ENCODE measurements at places on chromosomes 16 and 17.

GRCh38 chr17:28912281-28912937 lies 9.5 kb upstream of the DHRS13 start:
- DNase-seq, result no peak

DNA sequence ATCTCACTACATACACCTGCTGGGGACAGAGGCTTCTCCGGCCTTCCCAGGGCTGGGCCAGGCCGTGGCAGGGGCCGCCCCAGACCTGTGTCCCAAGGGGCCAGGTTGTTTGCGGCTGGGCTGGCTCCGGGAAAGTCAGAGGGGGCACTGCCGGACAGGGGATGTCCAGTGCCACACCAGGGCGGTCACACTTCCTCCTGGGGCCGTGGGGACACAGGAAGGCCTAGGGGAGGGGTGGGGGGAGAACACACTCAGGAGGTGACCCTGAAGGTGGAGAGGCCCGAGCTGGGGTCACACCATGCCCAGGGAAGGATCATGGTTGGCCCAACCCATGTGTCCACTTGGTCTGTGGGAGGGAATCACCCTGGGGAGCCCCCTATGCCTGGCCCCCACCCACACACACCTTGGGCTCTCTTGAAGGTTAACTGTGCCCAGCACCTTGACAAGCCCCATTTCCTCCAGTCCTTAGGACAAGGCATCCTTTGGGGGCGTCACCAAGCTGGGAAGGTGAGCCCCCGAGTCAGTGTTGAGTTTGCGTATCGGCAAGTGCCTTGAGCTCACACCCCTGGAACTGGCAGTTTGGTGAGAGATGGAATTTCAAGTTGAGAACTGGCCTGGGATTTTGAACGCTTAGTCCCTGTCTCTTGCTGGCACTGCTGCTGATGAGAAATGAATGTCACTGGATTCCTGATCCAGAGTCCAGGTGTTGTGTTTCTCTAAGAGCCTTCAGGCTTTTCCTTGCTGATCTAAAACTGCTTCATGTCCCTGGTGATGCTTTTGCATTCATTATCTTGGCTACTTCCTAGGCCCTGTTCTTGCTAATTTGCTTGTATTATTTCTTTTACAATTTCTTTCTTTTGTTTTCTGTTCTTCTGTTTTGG lies 7.7 kb upstream of the ACTG1 start:
- DNase-seq, result no peak

DNA sequence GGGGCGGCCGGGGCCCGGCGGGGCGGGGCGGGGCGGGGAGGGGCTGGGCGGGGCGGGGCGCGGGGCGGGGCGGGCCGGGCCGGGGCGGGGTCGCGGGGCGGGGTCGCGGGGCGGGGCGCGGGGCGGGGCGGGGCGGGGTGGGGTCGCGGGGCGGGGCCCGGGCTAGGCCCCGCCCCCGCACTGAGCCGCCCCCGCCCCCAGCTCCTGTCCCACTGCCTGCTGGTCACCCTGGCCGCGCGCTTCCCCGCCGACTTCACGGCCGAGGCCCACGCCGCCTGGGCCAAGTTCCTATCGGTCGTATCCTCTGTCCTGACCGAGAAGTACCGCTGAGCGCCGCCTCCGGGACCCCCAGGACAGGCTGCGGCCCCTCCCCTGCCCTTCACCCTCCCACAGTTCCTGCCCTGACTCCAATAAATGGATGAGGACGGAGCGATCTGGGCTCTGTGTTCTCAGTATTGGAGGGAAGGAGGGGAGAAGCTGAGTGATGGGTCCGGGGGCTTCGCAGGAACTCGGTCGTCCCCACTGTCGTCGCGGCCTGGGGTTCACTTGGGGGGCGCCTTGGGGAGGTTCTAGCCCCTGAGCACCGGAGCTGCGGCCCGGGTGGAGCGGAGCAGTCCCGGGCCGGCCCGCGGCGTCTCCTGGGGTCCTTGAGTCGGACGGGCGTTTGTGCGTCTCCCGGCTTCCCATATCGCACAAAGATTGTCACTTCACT lies 795 bp upstream of the HBM start:
- DNase-seq, result peak; percentile 57

- no peak for DNase-seq
Observed at GRCh38 chr17:8494021-8494420, 58.3 kb downstream of the NDEL1 start.

GRCh38 chr17:50033316-50033715 lies 22.6 kb upstream of the ITGA3 start:
- no peak for DNase-seq

DNA sequence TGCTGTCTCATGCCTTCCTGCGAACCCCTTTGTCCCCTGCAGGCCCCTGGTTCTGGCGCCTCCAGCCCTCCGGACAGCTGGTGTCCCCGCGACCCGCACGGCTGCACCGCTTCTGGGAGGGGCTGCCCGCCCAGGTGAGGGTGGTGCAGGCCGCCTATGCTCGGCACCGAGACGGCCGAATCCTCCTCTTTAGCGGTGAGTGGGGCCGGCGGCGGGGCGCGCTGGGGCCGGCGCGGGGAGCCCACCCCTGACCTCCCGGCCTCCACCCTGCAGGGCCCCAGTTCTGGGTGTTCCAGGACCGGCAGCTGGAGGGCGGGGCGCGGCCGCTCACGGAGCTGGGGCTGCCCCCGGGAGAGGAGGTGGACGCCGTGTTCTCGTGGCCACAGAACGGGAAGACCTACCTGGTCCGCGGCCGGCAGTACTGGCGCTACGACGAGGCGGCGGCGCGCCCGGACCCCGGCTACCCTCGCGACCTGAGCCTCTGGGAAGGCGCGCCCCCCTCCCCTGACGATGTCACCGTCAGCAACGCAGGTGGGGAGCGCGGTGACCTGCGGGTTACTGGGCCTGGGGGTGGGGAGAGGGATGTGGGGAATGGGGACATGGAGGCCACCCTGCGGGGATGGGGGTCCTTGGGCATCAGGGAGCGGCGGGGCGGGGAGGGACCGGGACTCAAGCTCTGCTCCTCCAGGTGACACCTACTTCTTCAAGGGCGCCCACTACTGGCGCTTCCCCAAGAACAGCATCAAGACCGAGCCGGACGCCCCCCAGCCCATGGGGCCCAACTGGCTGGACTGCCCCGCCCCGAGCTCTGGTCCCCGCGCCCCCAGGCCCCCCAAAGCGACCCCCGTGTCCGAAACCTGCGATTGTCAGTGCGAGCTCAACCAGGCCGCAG lies 7.1 kb upstream of the IL32 start:
- peak; percentile 85 for DNase-seq

DNA sequence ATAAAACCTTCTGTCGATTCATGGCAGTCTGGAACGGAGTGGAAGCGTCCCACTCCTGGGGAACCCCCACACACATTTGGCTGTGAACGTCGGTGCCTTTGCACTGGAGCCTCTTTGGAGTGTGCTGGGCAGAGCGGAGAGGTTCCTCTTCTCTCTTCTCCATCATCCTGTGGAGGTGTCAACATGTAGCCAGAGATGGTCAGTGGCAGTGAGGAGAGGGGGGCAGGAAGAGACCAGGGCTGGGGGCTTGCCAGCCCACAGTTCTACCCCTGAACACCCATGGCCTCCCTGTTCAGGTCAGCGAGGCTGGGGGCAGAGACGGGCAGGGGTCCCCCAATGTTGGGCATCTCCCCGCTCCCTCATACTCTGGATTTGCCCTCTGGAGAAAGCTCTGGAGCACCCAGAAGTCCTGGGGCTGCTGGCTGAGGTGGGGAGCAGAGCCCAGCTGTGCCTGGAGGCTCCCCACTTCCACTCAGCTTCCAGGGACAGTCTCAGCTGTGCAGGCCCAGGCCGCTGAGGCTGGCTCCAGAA lies 223.7 kb downstream of the SEC14L1 start:
- DNase-seq, result no peak

DNA sequence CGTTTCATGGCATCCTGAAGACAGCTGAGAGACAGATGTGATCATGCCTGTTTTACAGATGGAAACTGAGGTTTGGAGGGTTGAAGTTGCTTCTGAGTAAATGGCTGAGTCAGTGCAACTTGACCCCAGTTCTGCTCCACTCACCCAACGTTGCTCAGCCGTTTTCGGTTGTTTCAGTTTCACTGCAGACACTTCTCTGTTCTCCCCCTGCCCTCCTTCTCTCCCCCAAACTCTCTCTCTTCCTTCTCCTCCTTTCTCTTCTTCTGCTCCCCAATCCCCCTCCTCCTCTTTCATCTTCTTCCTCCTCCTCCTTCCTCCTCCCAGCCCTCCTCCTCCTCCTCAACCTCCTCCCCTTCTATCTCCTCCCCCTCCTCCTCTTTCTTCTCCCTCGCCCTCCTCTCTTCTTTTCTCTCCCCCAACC lies 9.4 kb upstream of the CEP20 start:
- DNase-seq, result no peak

- DNase-seq, result no peak
Observed at GRCh38 chr16:86256995-86257394, 253.3 kb upstream of the FOXF1 start.

Data from H9 (cell line).